Effector memory CD4-positive, alpha-beta T cell (primary cell): ENCODE measurements at places on chromosomes 6 and 20.

- no peaks in the 10 kb centered on the region for H3K27me3 ChIP-seq
- H3K36me3 ChIP-seq: no peaks in the 10 kb centered on the region
- no peak for DNase-seq
- H3K4me3 ChIP-seq: no peak overlapping the region
- H3K4me1 ChIP-seq: no peaks in the 10 kb centered on the region
- H3K27ac ChIP-seq: no peak overlapping the region
These were observed 75.4 kb downstream of the MAN1A1 start for GRCh38 chr6:119274197-119274595.

DNA sequence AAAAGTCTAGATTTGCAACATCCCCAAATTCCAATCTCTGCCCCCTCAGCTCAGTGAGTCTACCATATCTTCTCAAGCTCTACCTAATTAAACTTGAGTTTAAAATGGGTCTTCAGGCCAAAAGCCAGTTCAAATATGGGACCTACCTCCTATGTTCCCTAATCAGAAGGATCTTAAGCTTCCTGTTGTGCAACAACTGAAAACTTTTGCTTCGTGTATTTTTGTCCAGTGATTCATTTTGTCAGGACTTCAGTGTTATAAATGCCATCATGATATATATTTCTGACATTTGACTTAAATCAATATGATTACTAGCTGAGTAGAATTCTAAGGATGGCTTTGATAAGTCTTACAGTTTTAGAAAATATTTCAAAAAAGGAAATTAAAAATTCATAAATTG lies 622.6 kb upstream of the PTCHD4 start:
- no peak overlapping the region for H3K4me3 ChIP-seq
- no peaks in the 10 kb centered on the region for H3K4me1 ChIP-seq
- no peaks in the 10 kb centered on the region for H3K27me3 ChIP-seq
- H3K27ac ChIP-seq: no peak overlapping the region
- no peaks in the 10 kb centered on the region for H3K36me3 ChIP-seq

DNA sequence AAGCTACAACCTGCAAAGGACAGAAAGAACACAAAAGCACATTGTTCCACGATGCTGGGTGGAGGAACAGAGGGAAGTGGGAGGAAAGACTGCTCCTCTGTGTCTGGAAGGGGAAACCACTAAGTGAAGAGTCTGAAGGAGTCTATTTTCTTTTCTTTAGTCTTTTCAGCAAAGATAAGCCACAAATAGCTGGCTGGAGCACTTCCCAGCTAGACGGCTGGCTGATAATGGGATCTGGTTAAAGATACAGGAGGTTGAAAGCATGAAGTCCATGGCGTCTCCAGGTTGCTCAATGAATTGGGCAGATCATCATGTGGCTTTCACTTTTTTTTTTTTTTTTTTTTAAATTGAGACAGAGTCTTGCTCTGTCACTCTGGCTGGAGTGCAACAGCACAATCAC lies 154.0 kb upstream of the KCNG1 start:
- DNase-seq: no peak
- H3K27ac ChIP-seq: no peak overlapping the region
- no peaks in the 10 kb centered on the region for H3K27me3 ChIP-seq
- H3K36me3 ChIP-seq: no peaks in the 10 kb centered on the region

DNA sequence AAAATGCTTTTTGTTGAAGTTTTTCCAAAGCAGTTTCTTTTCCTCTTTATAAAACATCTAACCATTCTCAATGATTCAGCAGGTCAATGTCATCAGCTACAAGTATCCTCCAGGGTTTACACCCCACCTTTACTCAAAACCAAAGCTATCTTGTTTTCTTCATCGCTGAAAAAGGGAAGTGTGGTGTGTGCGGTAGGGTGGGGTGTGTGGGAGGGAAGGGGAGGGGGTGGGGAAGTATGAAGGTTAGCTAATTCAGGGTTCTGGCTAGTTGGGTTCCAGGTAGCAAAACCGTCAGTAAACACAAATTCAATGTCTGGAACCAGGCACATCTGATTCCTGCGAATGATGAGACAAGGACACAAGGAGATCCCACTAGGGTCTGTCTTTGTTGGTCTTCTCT lies 189.6 kb downstream of the GJA10 start:
- DNase-seq: no peak
- peaks cover 28% of the 10 kb centered on the region for H3K4me1 ChIP-seq
- H3K4me3 ChIP-seq: no peak overlapping the region
- H3K27ac ChIP-seq: peak overlapping the region; percentile 16
- no peaks in the 10 kb centered on the region for H3K36me3 ChIP-seq

DNA sequence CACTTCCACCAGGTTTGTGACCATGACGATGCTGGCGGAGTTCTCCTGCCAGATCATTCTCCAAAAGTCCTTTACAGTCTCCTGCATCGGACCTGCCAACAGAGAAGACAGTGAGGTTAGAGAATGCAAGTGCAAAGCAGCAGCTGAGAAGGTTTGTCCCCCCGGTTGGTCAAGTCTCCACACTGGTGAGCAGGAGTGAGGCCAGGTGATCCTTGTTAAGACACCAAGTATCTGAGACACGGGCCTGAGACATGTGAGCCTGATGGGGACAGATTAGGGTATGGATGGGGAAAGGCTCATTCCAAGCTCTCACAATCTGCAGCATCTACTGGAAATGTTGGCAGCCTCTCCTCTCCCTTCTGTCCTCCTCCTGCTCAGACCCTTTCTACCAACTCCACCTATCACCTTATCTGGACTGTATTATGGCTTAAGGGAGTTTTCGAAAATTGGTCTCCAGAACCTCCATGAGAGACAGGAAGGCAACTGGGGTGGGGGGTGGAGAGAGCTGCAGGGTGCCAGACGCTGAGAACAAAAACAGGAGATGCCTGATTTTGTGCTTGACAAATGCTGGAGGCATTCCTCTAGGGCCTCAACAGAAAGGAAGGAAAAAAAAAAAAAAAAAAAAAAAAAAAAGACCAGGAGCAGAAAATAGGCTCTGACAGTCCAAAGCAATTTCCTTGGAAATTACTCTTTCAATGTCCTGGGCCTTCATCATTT lies 500.4 kb upstream of the CHD6 start:
- no peaks in the 10 kb centered on the region for H3K27me3 ChIP-seq
- no peak overlapping the region for H3K27ac ChIP-seq
- no peak overlapping the region for H3K4me3 ChIP-seq
- H3K36me3 ChIP-seq: no peaks in the 10 kb centered on the region

- H3K4me3 ChIP-seq: no peak overlapping the region
- no peaks in the 10 kb centered on the region for H3K36me3 ChIP-seq
- no peaks in the 10 kb centered on the region for H3K27me3 ChIP-seq
- DNase-seq: no peak
These were observed 89.2 kb downstream of the FOXA2 start for GRCh38 chr20:22495172-22495571.

- DNase-seq: no peak
- peaks cover 42% of the 10 kb centered on the region for H3K36me3 ChIP-seq
- H3K4me1 ChIP-seq: no peaks in the 10 kb centered on the region
- H3K27me3 ChIP-seq: no peaks in the 10 kb centered on the region
- no peak overlapping the region for H3K4me3 ChIP-seq
- H3K27ac ChIP-seq: no peak overlapping the region
These were observed 24.7 kb downstream of the TBC1D7 start for GRCh38 chr6:13303668-13304017.

- H3K4me1 ChIP-seq: no peaks in the 10 kb centered on the region
- no peaks in the 10 kb centered on the region for H3K36me3 ChIP-seq
- H3K27ac ChIP-seq: no peak overlapping the region
These were observed 584.0 kb downstream of the QKI start for GRCh38 chr6:163998496-163998895.

- no peak overlapping the region for H3K27ac ChIP-seq
- no peaks in the 10 kb centered on the region for H3K27me3 ChIP-seq
- DNase-seq: no peak
- no peaks in the 10 kb centered on the region for H3K36me3 ChIP-seq
- no peak overlapping the region for H3K4me3 ChIP-seq
- no peaks in the 10 kb centered on the region for H3K4me1 ChIP-seq
These were observed 18.6 kb downstream of the ADGRF5 start for GRCh38 chr6:46903175-46903574.

DNA sequence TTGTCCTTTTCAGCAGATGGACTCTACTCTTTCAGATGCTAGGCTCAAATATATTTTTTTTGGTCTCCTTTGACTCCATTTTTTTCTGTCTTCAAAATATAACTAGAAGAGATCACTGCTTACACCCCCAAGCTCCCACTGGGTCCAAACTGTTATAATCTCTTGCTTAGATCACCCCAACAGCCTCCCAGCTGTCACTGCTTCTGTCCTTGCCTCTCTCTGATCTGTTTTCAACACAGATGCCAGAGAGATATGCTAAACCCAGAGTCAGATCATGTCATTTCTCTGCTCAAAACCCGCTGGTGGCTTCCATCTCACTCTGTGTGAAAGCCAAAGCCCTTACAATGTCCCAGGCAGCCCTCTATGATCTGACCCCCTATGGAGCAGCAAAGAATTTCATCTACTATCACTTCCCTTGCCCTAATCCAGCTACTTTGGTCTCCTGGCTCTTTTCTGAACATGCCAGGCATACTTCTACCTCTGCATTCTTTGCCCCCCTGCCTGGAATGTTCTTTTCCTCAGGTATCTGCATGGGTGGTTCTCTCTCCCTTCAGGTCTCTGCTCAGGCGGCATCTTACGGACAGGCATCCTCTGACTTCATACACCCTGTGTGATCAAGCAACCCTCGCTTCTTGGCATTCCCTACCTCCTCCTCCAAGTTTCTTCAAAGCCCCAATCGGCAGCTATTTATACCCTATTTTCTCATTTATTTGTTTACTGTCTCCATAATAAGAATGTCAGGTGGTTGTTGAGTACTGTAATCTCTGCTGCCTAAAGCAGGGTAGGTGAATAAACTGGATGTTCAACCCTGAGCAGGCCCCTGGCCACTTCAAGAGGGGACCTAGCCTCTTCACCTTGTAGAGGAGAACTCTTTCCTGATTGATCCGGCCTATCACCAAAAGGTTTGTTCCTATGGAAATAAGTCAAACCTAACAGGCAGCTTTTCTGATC lies 43.6 kb upstream of the SLC4A11 start:
- H3K4me3 ChIP-seq: no peak overlapping the region
- DNase-seq: no peak
- no peak overlapping the region for H3K27ac ChIP-seq
- no peaks in the 10 kb centered on the region for H3K27me3 ChIP-seq
- no peaks in the 10 kb centered on the region for H3K4me1 ChIP-seq

- H3K27ac ChIP-seq: peak overlapping the region; percentile 52
- H3K27me3 ChIP-seq: no peaks in the 10 kb centered on the region
- no peak for DNase-seq
These were observed 17.2 kb downstream of the ZBTB2 start for GRCh38 chr6:151374036-151374683.

- DNase-seq: no peak
- H3K27me3 ChIP-seq: no peaks in the 10 kb centered on the region
- H3K4me1 ChIP-seq: no peaks in the 10 kb centered on the region
- H3K36me3 ChIP-seq: no peaks in the 10 kb centered on the region
- H3K27ac ChIP-seq: no peak overlapping the region
- H3K4me3 ChIP-seq: no peak overlapping the region
These were observed 2.9 kb upstream of the SMIM28 start for GRCh38 chr6:138374815-138375214.

GRCh38 chr20:44714701-44715498 lies at the start of gene CCN5:
TSS of gene CCN5 (plus strand) at chr20:44715369. CDS start at chr20:44715391, 22 bp downstream.
- no peaks in the 10 kb centered on the region for H3K4me1 ChIP-seq
- no peak within 1 kb of the TSS for H3K4me3 ChIP-seq
- DNase-seq: no peak
- no peaks in the 10 kb centered on the region for H3K36me3 ChIP-seq
- H3K27me3 ChIP-seq: no peaks in the 10 kb centered on the region

DNA sequence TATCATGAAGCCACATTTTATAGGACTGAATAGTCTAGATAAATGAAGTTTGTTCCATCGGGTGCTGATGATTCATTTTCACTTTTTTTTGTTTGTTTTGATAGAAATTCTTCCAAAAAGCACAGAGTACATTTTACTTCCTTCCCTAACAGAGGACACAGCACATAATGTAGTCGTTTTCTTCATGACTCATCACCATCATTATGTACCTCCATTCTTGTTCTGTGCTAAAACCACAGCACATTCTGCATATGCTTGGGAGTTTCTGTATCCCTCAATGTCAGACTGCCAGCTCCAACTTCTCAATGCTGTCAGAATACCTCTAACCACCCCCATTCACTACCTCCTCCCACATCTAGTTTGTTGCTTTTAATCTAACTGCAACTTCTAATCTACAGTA lies 1004.9 kb upstream of the ADGRB3 start:
- H3K4me3 ChIP-seq: no peak overlapping the region
- DNase-seq: no peak
- no peak overlapping the region for H3K27ac ChIP-seq
- H3K27me3 ChIP-seq: no peaks in the 10 kb centered on the region

DNA sequence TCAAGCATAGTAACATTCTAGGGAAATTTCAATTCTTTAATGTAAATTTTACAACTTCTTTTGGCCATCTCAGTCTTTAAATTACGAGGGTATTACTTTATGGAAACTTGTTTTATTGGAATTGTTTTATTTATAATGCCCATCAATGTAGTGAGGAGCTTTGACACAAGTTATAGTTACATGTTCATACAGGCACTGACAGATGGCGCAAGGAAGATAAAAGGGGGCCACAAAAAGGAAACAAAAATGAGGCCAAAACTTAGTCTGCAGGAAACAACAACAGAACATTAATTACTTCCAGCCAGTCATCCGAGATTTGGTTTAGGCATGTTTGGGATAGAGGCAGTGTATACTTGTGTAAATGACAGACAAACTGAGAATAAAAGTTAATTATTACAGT lies 18.3 kb downstream of the SESN1 start:
- no peak for DNase-seq
- H3K27me3 ChIP-seq: no peaks in the 10 kb centered on the region
- H3K4me3 ChIP-seq: no peak overlapping the region
- H3K36me3 ChIP-seq: no peaks in the 10 kb centered on the region

DNA sequence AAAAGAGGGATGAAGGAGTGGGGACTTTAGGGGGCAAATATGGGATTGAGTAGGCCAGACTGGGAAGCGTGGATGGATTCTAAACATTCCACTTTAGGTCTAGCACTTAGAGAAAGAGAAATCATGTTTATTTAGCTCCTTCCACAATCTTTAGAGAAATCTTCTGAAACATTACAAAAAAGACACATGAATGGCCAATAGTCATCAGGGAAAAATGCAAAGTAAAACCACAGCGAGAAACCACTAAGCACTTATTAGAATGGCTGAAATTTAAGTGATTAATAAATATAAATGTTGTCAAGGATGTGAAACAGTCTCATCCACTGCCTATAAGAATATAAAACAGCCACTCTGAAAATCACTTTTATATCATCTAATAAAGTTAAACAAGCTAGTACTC lies 46.9 kb downstream of the HLA-A start:
- H3K36me3 ChIP-seq: no peaks in the 10 kb centered on the region
- DNase-seq: no peak
- H3K4me1 ChIP-seq: no peaks in the 10 kb centered on the region
- H3K27me3 ChIP-seq: no peaks in the 10 kb centered on the region

DNA sequence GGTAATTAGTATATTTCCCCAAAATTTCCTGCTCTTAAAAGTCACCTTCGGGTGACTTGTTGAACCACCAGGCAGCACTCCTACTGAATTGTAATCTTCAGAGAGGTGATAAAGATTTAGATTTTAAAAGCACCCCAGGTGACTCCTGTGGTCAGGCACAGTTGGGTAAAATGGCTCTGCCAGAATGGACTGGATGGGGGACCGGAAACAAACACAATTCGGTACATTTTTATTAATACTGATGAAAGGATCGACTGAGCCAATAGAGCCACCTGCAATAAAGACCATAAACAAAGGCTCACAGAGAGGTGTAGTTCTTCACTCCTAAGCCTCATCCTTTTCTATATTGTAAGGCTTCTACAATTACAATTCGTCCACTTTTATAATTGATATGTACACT lies 19.6 kb upstream of the FAM83C start:
- no peaks in the 10 kb centered on the region for H3K36me3 ChIP-seq
- no peaks in the 10 kb centered on the region for H3K4me1 ChIP-seq
- H3K27me3 ChIP-seq: no peaks in the 10 kb centered on the region
- no peak for DNase-seq
- no peak overlapping the region for H3K4me3 ChIP-seq
